Type B pancreatic cell (in vitro differentiated cells): ENCODE measurements at places on chromosomes 2 and 18.

GRCh38 chr2:230542751-230543150, 126.8 kb downstream of the SP100 start:
- DNase-seq: no peak

DNA sequence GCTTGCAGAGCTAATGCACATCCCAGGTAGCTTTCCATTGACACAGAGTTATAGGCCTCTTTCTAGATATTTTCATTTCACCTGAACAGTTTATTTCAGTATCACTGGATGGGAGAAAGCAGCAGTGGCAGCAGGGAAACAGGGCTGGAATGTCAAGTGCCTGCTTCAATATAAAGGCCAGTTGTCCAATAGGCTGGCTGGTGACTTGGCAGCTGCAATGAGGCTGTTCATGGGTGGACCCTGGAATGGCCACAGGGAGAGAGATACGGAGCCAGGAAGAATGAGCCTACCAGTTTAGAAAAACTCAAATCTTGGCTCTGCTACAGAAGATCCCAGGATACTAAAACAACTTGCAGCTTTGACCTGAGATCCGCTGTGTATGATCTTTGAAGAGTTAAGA, 185.0 kb downstream of the BCL11A start:
- DNase-seq: no peak

DNA sequence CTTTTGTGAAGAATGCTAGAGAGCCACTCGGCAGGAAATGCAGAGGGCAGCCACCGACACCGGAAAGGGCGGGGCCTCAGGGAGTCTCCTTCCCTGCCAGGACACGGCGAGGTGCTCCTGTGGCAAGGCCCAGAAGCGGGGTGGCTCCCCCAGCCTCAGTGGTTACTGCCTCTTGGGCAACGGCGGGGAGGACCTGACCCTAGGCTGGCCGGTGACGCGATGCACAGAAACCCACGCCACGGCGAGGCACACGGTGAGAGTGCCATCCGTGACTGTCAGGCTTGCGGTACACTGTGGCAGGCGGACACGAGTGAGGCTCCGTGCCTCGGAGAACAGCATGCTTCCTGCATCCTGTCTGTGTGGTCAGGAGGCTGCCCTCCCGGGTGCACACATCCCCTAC, 47.8 kb downstream of the ZAP70 start:
- no peak for DNase-seq

- DNase-seq: no peak
Observed at GRCh38 chr2:196205011-196205766, 33.8 kb upstream of the STK17B start.
